ENCODE measurements at places on chromosomes 5 and 9. TPM values are rescaled to one million over a fixed set of nuclear protein-coding genes. Genes with fewer than 3 reads are reported as not detected.

Gene KCNMB1
- not detected for total RNA-seq

- no peak for DNase-seq
Observed at GRCh38 chr9:75914883-75915452, 24.5 kb downstream of the PCSK5 start.

Gene PCDHGC3
- total RNA-seq, result 75.6 TPM

DNA sequence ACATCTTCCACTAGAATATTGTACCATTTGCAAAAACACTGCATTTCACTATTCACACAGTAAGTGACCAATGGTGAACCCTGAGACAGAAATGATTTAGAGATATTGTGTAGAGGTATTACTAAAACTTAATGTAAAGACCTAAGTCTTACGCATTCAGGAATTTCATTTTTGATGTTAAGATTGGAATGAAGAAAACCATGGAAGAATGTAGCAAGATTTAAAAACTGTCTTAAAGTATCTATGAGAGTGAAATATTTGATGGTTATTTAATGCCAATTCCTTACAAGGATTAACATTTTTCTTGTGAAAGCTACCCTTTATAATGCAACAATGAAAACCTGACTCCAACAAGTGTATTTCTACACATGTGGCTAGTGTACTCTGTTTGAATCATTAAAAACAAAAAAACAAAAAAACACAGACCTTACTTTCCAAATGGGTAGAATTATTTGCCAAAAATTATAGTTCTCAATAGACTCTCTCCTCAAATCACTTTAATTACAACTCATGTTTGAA is 172.0 kb downstream of the NNT start:
- DNase-seq, result no peak

DNA sequence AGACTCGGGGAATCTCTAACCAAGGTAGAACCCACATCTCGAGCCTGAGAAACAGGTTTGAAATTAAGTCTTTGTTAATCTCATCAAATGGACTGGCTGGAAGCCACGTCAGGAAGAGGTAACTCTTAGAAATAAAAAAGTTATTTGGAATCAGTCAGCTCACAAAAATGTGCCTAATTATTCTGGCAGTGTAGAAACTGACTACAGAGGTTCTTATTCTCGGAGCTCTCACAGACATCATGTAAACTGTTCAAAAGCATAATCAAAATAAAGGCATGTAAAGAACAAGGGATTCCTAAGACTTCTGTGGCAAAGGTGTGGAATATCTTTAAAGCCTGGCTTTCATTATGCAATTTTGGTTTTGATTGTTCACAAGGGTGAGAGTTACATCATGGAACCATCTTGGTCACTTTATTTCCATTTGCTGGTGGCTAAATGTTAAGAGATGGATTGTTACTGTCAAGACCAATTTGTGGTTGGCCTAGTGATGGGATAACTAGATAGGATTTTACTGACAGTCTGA is 85.1 kb downstream of the OTULIN start:
- peak; percentile 52 for DNase-seq

Gene MARCOL
- total RNA-seq, result not detected

- peak; percentile 66 for DNase-seq
Observed at GRCh38 chr5:87268126-87268969, 665 bp downstream of the RASA1 start.

DNA sequence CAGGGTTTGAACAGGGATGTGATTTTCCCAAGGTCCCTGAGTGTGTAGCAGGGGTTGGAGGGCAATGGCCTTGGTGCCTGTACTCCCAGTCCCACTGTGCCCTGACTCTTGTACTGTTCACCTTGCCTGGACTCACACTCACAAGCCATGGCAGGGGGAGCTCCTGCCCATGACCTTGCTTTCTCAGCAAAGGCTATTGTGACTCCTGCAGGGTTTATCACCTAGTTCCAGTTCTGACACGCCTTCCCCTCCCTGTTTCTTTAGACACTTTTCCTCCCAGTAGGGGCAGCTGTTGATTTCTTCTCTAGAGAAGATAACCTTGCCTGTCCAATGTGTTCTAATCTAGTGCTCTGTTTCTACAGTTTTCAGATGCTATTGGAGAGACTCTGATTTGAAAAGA is 139.5 kb downstream of the FSTL4 start:
- no peak for DNase-seq

- DNase-seq, result no peak
Observed at GRCh38 chr5:38795986-38796741, 49.6 kb upstream of the OSMR start.

- no peak for DNase-seq
Observed at GRCh38 chr9:108864446-108864845, 2.4 kb downstream of the ACTL7A start.

DNA sequence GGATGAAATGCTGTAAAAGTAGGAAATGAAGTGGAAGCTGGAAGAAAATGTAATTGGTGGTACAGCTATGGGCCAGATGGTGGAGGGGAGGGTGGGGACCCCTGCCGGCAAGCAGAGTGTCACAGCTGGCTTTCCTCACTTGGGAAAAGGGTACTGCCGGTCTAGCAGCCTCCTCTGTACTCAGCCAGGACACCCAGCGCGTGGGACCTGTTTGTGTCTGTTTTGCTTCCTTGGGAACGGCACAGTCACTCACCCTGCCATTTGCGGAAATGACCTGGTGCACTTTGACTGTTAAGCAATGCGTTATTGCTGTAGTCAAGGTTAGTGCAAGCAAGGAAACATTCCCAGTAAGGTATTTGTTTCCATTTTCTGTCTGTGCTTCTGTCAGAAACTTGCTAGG is 10.1 kb downstream of the TMEM252 start:
- no peak for DNase-seq

Gene CCL28
- 8.8 TPM for total RNA-seq

GRCh38 chr5:180817893-180818674 is 15.5 kb upstream of the MGAT1 start:
- DNase-seq, result no peak

Gene KIF2A
- total RNA-seq, result 48.5 TPM

Gene PCDHB14
- 0.88 TPM for total RNA-seq

- no peak for DNase-seq
Observed at GRCh38 chr5:169781420-169782345, 144.6 kb downstream of the DOCK2 start.

Gene FGFR4
- 1.9 TPM for total RNA-seq

Gene SYK
- not detected for total RNA-seq

Gene MPDZ
- total RNA-seq, result 13.7 TPM

DNA sequence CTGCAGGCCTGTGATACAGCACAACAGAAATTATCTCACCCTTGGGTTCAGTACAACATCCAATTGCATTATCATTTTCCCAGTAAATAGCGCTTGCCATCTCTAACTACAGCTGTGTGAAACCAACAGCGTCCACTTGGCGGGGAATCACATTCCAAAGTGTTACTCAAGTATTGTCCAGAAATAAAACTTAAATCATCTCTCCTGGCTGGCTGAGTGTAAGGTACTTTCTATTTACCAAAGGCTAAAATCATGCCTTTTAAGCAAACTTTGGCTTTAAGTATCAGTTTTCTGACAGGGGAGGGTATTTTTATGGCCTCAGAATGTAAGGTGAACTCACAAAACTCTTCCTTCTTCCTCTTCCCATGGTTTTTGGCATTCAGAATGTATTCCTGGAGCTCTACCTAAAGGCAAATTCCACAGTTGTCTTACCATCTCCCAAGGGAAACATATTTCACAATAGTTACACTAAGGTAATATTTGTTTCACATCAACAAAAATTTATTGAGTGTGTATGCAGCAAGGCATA is 205.6 kb upstream of the MPDZ start:
- DNase-seq, result peak; percentile 9

- DNase-seq, result no peak
Observed at GRCh38 chr5:129124608-129125007, 30.1 kb downstream of the ISOC1 start.

- peak; percentile 25 for DNase-seq
Observed at GRCh38 chr5:155050384-155051019, 36.9 kb downstream of the KIF4B start.

DNA sequence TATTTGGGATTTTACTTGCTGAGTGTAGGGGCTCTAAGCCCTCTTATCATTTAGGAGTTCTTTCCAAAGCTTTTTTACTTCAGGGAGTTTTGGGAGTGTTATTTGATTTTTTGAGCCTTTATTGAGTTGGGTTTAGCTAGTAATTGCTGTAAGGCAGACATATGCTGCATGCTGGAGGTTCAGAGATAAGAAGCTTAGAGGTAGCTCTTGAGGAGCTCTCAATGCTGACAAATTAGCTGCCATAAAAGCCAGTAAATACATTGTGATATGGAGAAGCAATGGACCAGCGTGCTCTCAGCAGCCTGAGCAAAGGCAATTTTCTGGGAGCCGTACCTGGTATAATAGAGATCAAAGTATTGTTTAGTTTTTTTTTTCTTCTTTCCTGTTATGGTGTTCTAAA is 11.6 kb downstream of the ARHGEF28 start:
- no peak for DNase-seq

Gene BTNL8
- total RNA-seq, result 0.12 TPM

GRCh38 chr5:58675341-58675740 is 92.5 kb downstream of the RAB3C start:
- no peak for DNase-seq

GRCh38 chr5:112604732-112605630 is 132.7 kb upstream of the APC start:
- DNase-seq, result peak; percentile 12

- no peak for DNase-seq
Observed at GRCh38 chr9:110975278-110975677, 63.0 kb downstream of the LPAR1 start.

DNA sequence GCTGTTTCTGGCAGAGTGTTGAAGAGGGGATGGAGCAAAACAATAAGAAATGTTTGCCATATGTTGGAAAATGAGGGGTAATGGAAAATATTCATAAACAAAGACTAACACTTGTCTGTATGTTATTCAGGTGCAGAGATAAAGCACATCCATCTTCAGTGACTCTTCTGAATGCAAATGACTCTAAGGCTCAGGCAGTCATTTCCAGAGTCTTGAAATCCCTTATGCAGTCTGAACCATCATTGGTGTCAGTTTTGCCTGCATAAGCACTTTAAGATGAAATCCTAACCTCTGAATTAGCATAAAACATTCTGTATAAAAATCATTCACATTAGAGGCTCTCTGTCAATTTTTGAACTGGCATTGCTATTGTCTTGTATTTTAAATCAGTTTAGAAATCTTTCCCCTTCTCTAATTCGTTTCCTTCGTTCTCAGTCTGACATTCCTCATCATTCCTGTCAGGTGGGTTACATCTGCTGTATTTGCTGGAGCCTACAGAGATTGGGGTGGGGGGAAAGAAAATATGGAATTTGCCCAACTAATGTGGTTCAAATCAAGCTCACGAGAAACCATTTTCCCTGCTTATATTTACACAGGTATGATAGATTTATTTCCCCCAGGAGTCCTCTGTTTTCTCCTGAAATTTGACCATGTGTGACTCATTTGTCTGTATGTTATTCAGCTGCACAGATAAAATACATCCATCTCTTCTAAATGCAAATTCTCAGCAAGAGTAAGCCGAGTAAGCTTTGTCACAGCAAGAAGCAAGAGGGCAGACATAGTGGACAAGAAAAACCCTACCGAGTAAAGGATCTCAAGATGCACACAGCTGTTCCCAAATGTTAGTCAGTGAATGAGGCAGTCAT is 31.6 kb downstream of the ENC1 start:
- DNase-seq, result no peak

Gene NMUR2
- not detected for total RNA-seq

- DNase-seq, result no peak
Observed at GRCh38 chr9:70101265-70101664, 57.6 kb downstream of the MAMDC2 start.

Gene NFX1
- 16.3 TPM for total RNA-seq

Gene WWC1
- 0.10 TPM for total RNA-seq

Gene MAPK9
- 18.0 TPM for total RNA-seq

DNA sequence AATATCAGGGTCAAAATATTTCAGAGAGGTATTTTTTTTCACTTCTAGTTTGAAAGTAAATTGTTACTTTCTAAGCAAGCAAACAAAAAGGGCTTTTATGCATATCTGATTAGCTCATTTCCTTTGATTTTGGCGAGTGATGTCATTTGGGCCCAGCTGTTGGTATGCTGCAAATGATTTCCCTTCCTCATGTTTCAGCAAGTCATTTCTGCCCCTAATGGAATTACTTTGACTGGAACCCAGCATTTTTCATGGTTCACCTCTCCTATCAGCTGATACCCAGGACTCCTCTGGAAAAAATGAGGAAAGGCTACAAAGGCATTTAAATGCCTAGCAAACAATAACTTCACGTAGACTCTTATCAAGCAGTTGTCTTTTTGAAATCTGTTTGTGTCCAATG is 500.6 kb downstream of the EBF1 start:
- no peak for DNase-seq

Gene ARID3C
- total RNA-seq, result not detected

DNA sequence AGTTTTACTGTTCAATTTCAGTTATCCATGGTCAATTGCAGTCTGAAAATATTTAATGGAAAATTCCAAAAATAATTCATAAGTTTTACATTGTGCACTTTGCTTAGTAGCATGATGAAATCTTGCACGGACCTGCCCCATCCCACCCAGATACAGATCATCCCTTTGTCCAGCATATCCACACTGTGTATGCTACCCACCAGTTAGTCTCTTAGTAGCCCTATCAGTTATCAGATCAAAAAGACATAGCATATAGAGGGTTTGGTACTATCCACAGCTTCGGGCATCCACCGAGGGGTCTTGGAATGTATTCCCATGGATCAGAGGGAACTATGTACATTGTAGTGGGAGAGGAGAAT is 97.7 kb downstream of the SLC44A1 start:
- DNase-seq, result peak; percentile 9

Gene DRD1
- not detected for total RNA-seq

DNA sequence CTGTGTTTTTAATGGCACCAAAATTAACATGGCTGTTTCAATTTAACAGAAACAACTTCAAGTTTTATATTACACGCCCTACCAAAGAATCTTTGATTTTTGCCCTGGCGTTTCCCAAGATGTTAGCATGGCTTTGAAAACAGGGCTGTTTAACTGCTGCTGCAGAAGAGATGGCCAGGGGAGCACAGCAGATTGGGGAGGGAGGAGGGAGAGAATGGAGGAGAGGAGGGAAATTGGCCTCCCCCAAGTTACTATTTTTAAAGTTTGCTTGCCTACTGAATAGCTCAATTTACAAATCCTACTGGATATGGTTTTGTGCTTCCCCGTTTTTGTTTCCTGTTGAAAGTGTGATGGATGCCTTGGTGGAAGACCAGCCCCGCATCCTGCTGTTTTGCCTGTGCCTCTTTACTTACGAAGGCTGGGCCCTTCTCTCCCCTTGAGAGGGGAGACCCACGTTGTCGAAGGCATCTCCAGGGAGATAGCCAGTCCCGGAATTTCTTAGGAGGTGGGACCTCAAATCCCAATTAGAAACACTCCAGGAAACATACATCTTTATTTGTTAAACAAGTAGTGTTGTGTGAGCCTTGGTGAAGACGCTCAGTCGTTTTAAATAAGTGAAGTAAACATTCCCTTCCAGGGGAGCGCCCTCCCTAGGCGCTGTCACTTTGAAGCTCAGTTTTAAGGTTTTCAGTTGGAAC is 98.6 kb downstream of the AOPEP start:
- no peak for DNase-seq

- no peak for DNase-seq
Observed at GRCh38 chr9:708182-708550, 133.3 kb upstream of the DMRT1 start.

DNA sequence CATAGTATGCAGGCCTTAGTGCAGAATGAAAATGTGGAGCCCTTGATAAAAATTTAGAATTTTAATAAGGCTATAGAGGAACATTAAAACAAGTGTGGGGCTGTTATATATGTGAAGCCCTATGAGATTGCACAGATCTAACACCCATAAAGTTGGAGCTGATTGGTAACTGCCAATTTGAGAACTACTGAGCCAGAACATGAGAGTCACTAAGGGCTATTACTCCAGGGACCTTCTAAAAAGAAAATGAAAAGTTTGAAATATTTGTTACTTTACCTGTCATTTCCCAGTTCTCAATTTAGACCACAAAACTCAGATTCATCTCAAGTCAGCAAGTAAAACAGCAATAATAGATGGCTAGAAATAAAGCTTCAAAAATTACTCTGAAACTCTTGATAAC is 898.6 kb downstream of the TLE1 start:
- no peak for DNase-seq

Data from RPMI7951 (cell line).